ENCODE measurements at places on chromosomes 6 and 20.
A peak's percentile ranks its signal among the peaks of the same experiment; 100 is the strongest.

GRCh38 chr20:50215101-50215690, 24.6 kb downstream of the CEBPB start:
- DNase-seq, result no peak

DNA sequence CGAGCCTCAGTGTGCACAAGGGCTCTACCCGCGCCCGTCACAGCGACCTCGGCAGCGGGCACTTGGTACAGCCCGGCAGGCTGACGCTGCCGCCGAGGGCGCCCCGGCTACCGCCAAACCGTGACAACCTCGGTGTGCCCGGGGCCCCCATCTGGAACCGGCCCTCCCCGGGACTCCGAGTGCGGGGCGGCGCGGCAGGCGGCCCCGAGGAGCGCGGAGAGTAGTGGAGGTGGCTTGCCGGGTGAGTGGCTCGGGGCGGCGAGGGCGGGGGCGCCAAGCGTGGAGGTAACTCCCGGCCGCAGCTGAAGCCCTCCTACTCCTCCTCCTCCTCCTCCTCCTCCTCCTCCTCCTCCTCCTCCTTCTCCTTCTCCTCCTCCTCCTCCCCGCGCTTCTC, at the start of gene ISM1:
Gene ISM1 (plus strand): TSS at position 371 of the 394 bp plus-strand sequence. CDS start 503 bp downstream, outside the sequence.
- DNase-seq, result no peak

GRCh38 chr6:108592371-108593337, 31.9 kb downstream of the FOXO3 start:
- DNase-seq, result peak; percentile 88

GRCh38 chr6:45323656-45324224, 4.4 kb upstream of the RUNX2 start:
- DNase-seq, result no peak

- DNase-seq, result no peak
These were observed 286.9 kb downstream of the PTPRK start for GRCh38 chr6:128233531-128233930.

All from MV-4-11 (cell line).